Anterior cingulate cortex (tissue), 58 donors: ENCODE measurements at places on chromosomes 6 and 20.

GRCh38 chr6:2097464-2097863 is 147.9 kb downstream of the GMDS start:
- DNase-seq: no peak

DNA sequence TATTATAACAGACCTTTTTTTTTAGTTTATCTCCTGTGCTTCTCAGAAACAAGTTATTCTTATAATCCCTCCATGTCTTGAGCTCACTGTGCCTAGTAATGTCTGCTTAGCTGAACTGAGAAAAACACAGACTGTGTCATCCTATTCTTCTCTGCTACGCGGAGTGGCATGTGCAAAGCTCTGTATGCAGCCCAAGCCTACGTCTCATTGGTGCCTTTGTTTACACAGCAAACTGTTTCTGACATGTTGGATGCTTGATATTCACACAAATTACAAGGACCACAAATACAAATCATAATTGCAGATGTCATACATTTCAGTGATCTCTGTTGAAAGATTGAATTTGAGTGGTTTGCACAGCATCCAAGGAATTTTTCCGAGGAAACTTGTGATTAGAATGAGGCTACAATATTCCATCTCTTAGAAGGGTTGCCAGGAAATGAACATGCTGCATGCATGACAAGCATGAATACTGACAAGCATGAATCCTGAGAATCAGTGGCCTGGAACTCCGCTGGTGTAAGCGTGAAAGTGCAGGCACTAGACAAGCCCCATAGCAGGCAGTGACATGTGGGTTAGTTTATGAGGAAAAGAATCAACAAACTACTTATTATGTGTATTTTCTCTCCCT is 128.4 kb upstream of the SGK1 start:
- DNase-seq: peak; percentile 22

- no peak for DNase-seq
Observed at GRCh38 chr6:146301764-146302163, 241.9 kb upstream of the RAB32 start.

- no peak for DNase-seq
Observed at GRCh38 chr20:38187517-38187916, 22.4 kb upstream of the TGM2 start.

GRCh38 chr6:74598462-74599393 is 607.1 kb downstream of the COL12A1 start:
- no peak for DNase-seq

DNA sequence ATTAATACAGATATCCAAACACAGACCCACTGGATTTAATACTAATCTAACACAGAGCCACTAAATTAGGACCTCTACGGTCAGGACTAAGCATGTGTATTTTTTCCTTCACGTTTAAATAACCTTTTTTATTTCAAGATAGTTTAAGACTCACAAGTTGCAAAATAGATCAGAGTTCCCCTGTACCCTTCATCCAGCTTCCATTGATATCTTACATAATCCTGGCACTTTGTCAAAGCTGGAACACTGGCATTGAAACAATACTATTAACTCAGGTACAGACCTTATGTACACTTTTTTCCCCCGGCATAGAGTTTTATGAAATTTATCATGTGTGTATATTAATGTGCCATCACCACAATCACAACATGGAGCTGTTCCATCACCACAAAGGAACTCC is 2.1 kb downstream of the C6orf163 start:
- no peak for DNase-seq

- DNase-seq: no peak
Observed at GRCh38 chr6:45500924-45501816, 123.4 kb upstream of the SUPT3H start.

DNA sequence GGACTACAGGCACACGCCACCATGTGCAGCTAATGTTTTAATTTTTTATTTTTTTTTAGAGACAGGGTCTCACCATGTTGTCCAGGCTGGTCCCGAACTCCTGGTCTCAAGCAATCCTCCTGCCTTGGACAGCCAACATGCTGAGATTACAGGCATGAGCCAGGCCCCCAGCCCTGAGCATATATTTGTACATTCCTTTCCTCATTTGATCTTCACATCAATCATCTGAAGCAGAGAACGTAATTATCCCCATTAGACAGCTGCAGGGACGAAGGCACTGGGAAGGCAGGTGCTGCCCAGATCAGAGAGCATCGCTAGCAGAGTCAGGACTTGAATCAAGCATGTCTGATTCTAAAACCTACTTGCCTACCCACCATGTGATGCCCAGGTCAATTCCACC is 41.0 kb upstream of the SIRPA start:
- no peak for DNase-seq

DNA sequence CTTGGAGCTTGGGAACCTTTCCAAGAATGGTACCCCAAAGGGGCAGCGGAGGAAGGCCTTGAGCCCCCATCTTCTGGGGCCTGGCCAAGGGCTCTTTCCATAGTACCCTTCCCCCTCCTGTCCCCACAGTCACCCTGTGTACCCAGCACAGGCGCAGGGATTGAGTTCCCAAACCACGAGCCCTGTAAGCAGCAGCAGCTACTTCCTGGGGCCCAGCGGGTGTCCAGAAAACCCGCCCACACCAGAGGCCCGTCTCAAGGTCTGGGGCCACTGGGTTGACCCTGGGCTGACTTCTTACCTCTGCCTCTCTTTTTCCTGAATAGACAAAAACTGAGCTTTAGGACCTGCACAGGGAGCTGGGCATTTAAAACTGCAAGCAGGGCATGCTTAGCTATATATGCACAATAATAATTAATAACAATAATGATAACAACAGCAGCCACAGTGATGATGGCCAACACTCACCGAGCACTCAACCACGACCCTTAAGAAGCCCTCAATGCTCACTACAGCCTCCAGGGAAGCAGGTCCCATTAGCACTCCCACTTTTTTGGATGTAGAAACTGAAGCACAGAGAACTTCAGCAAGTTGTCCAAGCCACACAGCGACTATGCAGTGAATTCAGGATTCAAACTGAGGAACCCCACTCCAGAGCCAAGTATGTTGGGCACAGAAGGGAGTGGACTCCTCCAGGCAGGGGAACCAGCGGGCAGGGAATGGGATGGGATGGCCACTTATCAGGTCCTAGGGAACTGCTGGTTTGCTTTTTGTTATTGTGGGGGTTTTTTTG is 14.5 kb downstream of the NOL4L start:
- DNase-seq: no peak

DNA sequence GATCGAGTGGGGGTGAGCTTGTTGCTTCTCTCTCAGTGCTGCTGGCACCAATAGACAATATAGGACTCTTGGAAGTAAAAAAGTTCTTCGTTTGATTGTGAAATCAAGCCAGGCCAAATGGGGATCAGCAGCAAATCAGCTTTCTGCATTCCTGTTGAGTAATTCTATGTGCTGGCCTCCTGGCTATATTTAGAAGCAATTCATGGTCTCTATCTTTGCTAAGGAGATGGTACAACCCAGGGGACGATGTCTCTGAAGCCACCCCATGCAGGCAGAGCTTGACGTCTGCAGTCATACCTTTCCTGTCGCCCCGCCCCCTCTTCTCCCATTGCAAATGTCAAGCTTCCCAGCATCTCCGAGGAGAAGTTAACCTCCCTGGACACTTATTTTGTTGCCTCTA is 199.1 kb downstream of the SCP2D1 start:
- no peak for DNase-seq

DNA sequence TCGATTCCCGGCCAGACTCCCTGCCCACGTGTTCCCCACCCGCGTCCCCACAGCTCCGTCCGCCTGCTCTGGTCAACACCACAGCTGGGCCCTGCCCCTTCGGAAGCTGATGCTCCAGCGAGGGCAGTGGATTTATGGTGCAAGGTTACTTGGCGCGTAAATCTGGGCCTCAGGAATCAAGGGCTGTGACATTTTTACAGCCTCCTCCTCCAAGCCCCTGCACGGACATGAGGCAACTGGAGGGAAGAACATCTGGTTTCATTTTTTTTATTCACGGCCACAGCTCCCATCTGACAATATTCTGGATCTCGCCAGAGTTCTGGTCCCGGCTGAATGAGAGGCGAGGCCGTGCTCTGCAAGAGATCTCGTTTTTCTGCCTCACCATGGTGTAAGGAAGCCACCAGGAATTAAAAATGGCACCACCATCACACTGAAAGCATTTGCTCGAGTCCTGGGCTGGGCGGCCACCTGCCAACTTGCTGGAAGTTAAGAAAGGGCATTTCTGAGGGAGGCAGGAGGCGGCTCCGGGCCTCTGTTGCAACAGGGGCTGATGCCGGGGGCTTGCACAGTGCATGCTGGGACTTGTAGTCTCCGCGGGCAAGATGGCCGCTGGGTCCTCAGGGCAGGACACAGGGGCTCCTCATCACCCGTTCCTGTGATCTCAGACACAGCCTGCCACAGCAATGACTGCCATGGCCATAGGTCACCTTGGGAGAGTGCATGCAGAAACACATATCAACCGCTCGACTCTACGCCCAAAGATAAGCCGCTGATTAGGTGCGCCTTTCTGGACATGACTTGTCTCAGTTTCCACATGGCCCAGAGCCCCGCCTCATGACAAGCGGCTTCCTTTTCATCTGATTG is 148.5 kb downstream of the LY86 start:
- DNase-seq: no peak

GRCh38 chr20:53829255-53829723 is 235.7 kb upstream of the ZNF217 start:
- no peak for DNase-seq

GRCh38 chr6:101454106-101454676 is 60.7 kb downstream of the GRIK2 start:
- no peak for DNase-seq
